ENCODE measurements at places on chromosomes 12 and 14. TPM values are rescaled to one million over a fixed set of nuclear protein-coding genes. Genes with fewer than 3 reads are reported as not detected.

Gene AMHR2
- total RNA-seq = not detected

Gene GLS2
- total RNA-seq = 1.3 TPM

Gene OR4Q2
- total RNA-seq = not detected

Gene SDR9C7
- total RNA-seq = not detected

Gene KRT73
- 1.0 TPM for total RNA-seq

GRCh38 chr12:85280165-85280983 lies at the start of gene ALX1:
Gene ALX1, plus strand, starts transcription at chr12:85280220. Its CDS starts 42 bp downstream, at chr12:85280262.
- no peak within 1 kb of the TSS for H3K27ac ChIP-seq
- DNase-seq = no peak
- H3K36me3 ChIP-seq = no peaks in the 10 kb centered on the region
- H3K4me1 ChIP-seq = no peaks in the 10 kb centered on the region
- H3K4me3 ChIP-seq = no peak within 1 kb of the TSS

DNA sequence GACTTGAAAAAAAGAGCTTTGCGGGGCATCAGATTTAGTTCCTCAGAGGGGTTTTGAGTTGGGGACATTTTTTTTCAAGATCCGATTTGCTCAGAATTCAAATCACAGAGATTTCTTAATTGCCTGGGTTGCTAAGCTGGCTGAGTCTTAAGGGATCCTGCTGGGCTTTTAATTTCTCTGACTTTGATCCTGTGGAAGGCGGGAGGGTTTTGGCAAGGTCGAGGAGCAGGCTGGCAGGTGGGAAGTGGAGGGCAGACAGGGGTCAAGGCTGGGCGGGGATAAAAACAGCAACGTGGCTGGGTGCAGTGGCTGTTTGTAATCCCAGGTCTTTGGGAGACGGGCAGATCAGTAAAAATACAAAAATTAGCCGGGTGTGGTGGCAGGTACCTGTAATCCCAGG lies 33.5 kb upstream of the CCDC63 start:
- no peak for DNase-seq
- no peaks in the 10 kb centered on the region for H3K36me3 ChIP-seq
- H3K27ac ChIP-seq = no peak overlapping the region
- no peaks in the 10 kb centered on the region for H3K4me1 ChIP-seq
- H3K27me3 ChIP-seq = no peaks in the 10 kb centered on the region
- H3K4me3 ChIP-seq = no peak overlapping the region

DNA sequence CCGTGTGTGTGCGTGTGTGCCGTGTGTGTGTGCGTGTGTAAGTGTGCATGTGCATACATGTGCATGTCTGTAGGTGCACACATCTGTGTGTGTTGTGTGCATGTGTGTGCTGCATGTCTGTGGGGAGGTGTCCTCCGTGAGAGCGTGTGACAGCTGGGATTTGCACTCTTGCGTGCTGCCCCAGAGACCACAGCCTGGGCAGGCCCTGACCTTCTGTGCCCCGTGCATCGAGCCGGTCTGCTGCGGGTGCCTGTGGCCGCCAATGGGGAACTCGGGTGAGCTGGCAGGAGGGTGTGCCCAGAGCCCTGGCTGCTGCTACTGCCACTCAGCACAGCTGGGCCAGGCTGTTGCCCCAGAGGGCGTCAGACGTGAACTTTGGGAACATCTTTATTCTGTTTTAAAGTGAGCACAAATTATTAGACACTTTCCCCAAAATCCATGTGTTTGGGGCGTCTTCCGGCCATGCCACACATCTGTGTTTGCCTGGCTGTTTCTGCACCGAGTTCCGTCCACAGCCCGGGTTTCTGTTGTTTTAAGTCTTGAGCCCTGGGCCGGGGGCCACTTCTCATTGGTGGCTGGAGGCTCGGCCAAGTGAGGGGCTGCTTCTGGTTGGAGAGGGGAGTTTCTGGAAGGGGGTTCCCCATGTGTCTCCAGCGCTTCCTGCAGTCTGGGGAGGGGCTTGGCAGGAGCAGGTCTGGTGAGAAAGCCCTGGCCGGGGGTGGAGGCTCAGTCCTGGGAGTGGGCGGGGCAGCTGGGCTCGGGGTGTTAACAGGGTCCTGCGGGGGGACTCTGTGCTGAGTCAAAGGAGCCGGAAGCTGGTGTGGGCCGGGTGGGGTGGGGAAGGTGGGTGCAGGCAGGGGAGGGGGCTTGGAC lies 7.6 kb downstream of the CEP170B start:
- no peak overlapping the region for H3K27ac ChIP-seq
- no peaks in the 10 kb centered on the region for H3K36me3 ChIP-seq
- H3K27me3 ChIP-seq = no peaks in the 10 kb centered on the region
- H3K4me1 ChIP-seq = no peaks in the 10 kb centered on the region
- DNase-seq = no peak

DNA sequence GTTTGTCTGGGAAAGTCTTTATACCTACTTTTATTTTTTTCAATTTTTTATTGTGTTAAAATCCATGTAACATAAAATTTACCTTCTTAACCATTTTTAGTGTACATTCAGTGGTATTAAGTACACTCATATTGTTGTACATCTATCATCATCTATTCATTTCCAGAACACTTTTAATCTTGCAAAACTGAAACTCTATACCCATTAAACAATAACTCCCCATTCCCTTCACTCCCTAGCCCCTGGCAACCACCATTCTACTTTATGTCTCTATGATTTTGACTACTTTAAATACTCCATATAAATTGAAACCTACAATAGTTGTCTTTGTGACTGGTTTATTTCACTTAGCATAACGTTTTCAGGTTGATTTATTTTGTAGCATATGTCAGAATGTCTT lies 131.9 kb upstream of the SLC38A2 start:
- no peaks in the 10 kb centered on the region for H3K36me3 ChIP-seq
- H3K4me3 ChIP-seq = no peak overlapping the region
- H3K27me3 ChIP-seq = peaks cover 5% of the 10 kb centered on the region
- H3K27ac ChIP-seq = no peak overlapping the region
- H3K4me1 ChIP-seq = no peaks in the 10 kb centered on the region

DNA sequence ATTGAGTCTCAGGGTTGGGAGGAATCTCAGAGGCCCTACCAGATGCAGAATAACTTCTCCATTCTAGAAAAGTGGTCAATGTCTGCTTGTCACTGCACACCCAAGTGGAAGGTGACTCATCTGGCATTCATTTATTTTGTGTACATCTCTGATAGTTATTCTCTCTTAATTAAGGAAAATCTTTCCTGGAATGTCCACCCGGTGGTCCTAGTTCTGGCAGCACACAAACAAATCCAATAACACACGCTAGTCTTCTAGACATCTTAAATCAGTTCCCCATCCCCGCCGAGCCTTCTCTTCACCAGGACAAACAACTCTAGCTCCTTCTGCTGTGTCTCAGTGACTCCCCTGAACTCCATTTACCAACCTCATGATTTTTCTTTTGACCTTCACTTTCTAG lies 50.0 kb upstream of the SCN8A start:
- no peak for DNase-seq
- no peak overlapping the region for H3K4me3 ChIP-seq
- H3K4me1 ChIP-seq = no peaks in the 10 kb centered on the region
- no peak overlapping the region for H3K27ac ChIP-seq
- H3K36me3 ChIP-seq = no peaks in the 10 kb centered on the region

- H3K27me3 ChIP-seq = no peaks in the 10 kb centered on the region
- no peaks in the 10 kb centered on the region for H3K4me1 ChIP-seq
- no peak for DNase-seq
- H3K4me3 ChIP-seq = no peak overlapping the region
These were observed 17.8 kb downstream of the FAIM2 start for GRCh38 chr12:49885663-49886461.

- no peak overlapping the region for H3K27ac ChIP-seq
- no peak overlapping the region for H3K4me3 ChIP-seq
- no peaks in the 10 kb centered on the region for H3K4me1 ChIP-seq
- H3K36me3 ChIP-seq = no peaks in the 10 kb centered on the region
- peaks cover 2% of the 10 kb centered on the region for H3K27me3 ChIP-seq
- DNase-seq = no peak
These were observed 67.8 kb downstream of the HMGA2 start for GRCh38 chr12:65891987-65892481.

All from CD4-positive, CD25-positive, alpha-beta regulatory T cell (primary cell).